IMR-90 (cell line): ENCODE measurements at places on chromosomes 16 and 17. TPM values are rescaled to one million over a fixed set of nuclear protein-coding genes. Genes with fewer than 3 reads are reported as not detected.

DNA sequence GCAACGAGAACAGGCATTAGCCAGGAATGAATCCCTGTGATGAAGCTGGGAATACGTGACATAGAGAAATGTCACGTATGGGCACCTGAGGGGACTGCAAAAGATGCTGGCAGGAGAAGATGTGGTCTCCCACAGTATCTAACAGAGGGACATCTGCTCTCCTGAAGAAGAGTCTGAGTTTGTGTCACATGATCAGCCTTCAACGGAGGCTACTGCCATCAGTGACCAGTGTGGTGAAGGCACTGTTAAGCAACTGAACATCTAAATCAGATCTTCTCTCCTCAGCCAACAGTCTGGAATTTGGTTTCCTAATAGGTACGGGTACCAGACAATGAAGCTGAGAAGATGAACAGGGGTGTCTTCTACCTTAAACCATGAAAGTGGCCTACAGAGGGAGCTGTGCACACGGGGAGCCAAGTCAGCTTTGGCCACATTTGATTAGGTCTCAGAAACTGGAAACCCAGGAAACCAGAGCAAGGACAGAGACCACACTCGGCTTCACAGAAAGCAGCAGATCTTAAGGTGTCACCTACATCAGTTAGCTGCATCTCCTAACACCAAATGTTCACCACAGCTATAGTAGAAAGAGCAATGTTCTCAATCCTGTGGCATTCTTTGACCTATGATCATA lies 41.8 kb downstream of the BRD7 start:
- DNase-seq = peak; percentile 36

Gene HAP1
- total RNA-seq = under 0.01 TPM in 1 of 2 replicates, not detected in the other

Gene RNF167
- 13.1 and 13.3 TPM in 2 replicates for total RNA-seq

DNA sequence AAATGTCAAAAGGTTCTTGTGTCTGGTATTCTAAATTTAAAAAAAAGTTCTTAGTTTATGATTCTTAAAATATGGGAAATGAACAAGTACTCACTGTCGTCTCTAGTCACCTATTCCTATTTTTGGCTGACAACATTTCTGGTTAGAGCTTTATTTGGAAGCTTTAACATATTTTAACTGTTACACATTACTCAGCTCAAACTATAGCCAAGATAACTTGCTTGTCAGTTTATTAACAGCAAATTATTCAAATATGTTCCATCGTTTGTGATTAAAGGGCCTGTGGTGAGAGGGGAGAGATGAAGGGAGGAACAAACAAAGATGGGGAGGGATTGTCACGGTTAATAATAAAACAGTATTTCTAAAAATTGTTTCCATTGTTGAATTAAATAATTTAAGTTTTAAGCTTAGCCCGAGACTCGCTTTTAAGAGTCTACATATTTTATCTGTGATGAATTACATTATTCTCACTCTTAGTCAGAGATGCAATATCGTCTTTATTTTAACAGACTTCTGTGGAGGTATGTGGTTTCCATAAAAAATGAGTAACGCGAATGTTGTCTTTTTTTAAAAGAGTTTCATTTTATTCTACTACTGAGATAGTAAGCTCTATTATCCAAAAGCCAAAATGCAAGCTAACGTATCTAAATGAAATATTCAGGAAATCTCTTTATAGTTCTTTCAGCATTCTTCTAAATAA lies 321.9 kb upstream of the PMFBP1 start:
- DNase-seq = peak; percentile 65

Gene TSPAN10
- 1.1 and 1.4 TPM in 2 replicates for total RNA-seq

Gene TP53TG3B
- total RNA-seq = not detected in 2 replicates

Gene TBC1D3G
- not detected in 2 replicates for total RNA-seq

DNA sequence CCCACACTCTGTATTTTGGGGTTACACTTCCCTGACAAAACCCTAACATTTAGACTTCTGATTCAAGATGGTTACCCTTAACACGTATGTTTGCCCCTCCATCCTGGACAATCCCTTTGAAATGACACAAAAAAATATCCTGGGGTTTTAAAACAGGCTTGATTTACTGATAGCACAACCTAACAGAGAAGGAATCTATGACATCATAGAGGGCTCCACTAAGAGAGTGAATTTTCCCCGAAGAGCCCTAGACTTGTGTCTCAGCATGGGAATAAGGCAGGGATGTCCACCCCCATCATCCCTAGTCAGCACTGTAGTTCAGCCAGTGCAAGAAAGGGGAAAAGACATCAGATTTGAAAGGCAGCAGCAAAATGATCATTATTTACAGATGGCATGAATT lies 15.8 kb upstream of the SRCIN1 start:
- no peak for DNase-seq

Gene P2RX1
- total RNA-seq = not detected in 2 replicates

Gene TNK1
- under 0.01 and 0.54 TPM in 2 replicates for total RNA-seq

DNA sequence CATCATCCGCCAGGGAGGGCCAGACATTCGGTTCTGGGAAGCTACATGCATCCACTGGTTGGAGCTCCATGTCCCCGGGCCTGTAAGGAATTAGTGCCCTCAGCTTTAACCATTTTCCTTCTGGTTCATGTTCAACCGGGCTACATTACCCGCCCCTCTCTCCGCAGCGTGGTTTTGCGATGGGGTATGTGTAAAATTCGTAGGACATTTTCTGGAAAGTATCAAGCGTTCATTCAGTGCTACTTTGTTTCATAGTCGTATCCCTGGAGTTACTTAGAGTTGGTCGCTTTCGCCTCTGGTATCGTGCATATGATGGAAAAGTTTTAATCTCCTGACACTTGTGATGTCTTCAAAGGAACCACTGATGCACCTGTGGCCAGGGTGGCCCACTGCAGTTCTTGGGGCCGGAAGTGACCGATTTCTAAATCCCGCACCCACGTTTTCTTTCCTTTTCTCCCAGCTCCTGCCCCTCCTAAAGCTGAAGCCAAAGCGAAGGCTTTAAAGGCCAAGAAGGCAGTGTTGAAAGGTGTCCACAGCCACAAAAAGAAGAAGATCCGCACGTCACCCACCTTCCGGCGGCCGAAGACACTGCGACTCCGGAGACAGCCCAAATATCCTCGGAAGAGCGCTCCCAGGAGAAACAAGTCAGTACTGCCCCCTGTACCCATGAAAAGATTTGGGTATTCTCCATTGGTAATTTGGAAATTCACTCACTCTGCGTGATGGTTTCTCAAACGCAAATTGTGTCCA lies 637 bp downstream of the RPL23A start:
- DNase-seq = no peak

GRCh38 chr16:11964761-11965551 lies at the start of gene TNFRSF17:
TNFRSF17 (plus strand) TSS chr16:11965210; CDS start chr16:11965325, 115 bp downstream.
- DNase-seq = peak; percentile 37

DNA sequence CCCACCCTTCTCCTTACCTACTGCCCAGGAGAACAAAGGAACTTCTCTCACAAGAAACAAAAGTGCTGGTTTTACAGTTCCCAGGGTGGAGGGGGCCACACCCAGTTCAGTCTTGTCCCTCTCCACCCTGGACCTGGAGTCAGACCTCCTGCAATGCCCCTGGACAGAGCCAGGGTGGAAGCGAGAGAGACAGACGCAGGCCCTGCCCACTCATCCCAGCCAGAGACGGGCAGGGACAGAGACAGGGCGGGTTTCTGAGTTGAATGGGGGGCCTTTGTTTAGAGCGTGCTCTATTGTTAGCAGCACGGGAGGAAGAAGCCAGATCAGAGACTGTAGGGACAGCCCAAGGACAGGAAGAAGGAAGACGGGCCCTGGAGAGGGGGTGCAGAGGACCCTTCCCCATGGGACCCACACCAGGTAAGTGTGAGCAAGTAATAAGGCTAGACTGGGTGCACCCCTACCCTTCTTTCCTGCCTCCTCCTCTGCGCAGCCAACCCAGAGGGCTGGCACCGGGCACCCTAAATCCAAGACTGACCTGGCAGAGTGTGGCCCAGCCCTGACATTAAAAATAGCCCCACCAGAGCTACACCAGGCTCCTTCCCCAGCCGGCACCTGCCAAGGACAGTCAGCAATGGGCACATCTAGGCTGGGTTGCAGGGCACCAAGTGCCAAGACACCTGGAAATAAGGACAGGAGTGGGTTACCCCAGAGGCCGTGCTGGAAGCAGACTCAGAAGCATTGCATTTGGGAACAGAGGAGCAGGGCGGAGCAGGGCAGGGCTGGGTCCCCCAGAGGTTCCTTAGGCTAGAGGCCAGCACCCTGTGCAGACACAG lies 10.9 kb downstream of the JUP start:
- DNase-seq = no peak

- DNase-seq = peak; percentile 61
These were observed 118.1 kb downstream of the HIC1 start for GRCh38 chr17:2172999-2173398.

Gene HSD17B2
- 0.18 and 0.28 TPM in 2 replicates for total RNA-seq

- peak; percentile 31 for DNase-seq
These were observed 34.4 kb upstream of the MNT start for GRCh38 chr17:2435181-2435741.

Gene COPZ2
- 41.0 and 60.5 TPM in 2 replicates for total RNA-seq

DNA sequence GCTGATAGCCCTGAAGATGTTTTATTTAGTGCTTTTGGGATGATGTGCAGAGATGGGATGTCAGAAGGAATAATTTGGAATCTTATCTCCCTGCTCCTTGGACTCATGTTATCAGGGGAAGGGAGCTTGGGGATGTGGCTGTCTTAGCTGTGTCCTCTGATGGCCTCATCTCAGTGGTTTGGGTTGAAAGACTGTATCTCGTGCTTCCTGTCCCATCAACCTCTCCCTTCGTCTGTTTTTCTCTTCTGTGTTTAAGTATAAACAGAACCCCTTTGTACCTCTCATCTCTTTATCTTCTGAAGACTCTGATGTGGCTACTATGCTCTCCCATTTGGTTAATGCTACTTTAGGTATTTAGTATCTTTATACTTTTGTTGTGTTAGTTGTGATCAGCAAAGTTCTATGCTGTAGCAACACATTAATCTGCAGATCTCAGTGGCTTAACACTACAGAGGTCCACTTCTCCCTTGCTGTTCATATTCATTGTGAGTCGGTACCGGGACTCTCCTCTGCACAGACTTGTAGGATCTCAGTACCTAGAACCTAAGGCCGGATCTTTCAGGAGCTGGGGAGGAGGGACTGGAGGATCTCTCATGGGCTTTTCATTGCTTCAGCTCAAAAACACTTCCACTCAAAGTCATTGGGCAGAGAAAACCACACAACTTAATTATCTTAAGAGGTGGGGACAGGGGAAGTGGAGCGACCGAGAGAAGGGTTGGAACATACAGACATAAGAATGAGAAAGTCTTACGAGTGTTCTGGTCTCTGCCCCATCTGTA lies 28.8 kb downstream of the PRKCA start:
- no peak for DNase-seq

DNA sequence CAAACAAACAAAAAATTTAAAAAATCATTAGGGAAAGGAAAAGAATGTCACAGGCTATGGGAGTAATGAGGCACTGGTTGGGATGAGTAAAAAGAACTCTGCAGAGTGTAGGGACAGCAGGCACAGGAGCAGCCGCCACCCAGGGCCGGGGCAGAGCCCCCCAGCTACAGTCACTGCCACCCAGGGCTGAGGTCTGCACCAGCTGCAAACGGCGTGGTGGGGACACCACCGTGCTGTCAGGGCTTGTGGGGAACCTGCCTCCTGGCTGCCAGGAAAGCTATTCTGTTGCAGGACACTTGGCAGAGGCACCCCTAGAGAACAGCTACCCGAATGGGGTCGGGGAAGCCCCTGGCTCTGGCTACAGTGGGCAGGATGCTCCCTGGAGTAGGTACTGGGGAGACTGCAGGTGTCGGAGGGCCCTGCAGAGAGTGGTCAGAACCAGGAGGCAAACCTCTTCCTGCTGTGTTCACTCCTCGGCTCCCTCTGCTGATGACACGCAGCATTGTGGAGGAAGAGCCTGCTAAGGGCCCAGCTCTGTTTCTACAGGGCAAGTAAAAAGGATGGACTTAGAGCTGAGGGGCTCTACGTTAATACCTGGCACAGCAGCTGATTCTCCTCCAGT lies 32.3 kb upstream of the CAPN15 start:
- peak; percentile 27 for DNase-seq

DNA sequence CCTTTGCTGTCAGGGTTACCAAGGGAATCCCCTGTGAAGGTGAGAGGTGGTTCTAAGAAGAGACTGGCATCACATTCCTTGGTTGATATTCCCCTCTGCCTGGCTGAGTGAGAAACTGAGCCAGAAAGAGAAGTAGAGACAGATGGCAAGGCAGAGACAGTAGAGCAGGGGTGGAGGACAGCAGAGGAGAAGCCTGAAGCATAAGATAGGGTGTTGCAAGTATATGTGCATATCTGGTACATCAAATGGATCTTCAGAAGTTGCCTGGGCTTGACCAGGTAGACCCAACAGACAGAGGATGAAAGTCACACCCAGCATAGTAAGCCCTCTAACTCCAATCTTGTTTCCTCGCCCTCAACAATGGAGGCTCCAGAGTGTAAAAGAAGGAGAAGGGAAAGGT lies 7.9 kb upstream of the THUMPD1 start:
- no peak for DNase-seq

GRCh38 chr17:82070611-82071010 lies 5.0 kb upstream of the DUS1L start:
- no peak for DNase-seq

DNA sequence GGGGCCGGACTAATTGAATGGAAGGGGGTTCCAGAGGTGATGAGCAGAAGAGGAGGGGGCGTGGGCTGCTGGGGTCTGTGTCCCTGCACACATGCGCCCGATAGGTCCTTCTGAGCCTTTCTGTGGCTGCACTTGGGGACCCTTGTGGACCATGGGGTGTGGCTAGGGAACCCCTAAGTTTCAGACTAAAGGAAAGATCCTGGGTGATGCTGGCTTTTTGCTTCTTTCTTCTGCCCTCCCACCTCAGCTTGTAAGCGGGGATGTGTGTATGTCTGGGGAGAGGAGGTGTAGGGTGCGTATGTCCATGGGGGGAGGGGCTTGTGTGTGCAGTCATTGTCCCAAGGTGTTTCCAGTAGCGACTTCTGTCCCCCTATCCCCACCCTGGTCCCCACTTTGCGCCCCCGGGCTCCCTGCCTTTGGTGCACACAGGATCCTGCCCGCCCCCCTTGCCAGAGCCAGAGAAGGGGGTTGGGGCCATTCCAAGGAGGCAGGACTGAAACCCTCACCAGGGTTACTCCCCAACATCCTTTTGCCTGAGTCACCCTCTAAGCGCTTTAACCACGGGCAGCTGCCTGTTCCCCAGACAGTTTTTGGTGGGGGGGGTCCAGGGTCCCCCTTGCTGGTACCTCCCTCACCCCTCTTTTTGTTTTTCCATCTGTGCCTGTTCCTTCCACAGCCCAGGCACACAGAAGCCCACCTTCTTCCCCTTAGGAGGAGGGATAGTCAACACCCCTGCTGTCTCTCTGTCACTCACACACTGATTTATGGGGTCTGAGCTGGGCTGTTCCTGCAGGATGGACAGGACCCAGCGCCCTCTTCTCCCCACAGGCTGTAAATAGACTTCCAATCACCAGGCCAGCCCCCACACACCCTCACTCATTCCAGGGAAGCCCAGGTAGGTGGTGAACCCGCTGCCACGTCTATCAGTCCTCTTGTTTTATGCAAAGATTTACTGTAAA lies 83.2 kb downstream of the ARHGAP23 start:
- peak; percentile 71 for DNase-seq

Gene CACNG1
- not detected in 2 replicates for total RNA-seq

GRCh38 chr17:70158591-70158990 lies 10.7 kb upstream of the KCNJ2 start:
- DNase-seq = no peak

GRCh38 chr16:70390774-70391173 lies 44.1 kb downstream of the DDX19A start:
- DNase-seq = no peak
